ENCODE measurements at places on chromosomes 16 and 17.
A peak's percentile ranks its signal among the peaks of the same experiment; 100 is the strongest.

GRCh38 chr17:43740541-43740940, 18.1 kb downstream of the SOST start:
- DNase-seq = no peak

- DNase-seq = no peak
These were observed 25.0 kb downstream of the MPRIP start for GRCh38 chr17:17067257-17067656.

- no peak for DNase-seq
These were observed 33.4 kb downstream of the TRAF4 start for GRCh38 chr17:28777178-28777577.

GRCh38 chr17:77727037-77727615, 231.4 kb upstream of the TNRC6C start:
- no peak for DNase-seq

- no peak for DNase-seq
These were observed 17.2 kb downstream of the NUDT7 start for GRCh38 chr16:77739559-77739892.

- DNase-seq = no peak
These were observed 19.9 kb upstream of the ZC3H18 start for GRCh38 chr16:88550246-88550661.

DNA sequence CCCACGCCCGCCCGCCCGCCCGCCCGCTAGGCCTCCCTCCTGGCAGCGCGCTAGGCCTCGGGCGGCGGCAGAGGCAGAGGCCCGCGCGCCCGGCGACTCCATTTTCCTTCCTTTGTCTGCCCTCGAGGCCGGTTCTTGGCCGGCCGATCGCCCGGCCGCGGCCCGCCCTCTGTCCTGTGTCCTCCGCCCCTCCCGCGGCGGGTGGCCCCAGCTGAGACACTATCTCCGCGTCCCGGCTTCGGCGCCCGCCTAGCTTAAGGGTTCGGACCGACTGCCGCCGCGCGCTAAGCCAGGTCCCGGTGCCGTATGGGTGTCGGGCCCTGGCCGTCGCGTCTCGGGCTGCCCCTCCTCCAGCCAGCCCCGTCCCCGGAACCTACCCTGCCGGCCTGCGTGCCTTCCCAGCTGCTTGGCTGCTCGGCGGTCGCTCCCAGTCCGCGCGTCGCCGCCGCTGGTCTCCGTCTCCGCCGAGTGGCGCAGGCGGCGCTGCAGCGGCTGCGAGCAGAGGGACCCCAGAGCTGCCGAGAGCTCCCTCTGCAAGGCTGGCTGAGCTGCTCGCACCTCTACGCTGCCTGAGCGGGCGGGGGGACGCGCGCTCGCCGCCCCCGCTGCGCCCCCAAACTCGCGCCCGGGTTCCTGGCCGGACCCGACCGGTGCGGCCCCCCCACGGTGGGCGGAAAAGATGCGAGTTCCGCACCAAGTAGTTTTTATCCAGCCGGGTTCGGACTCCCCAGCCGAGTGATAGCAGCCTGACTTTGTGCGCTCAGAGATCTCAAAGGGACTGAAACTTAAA, 787 bp downstream of the CTCF start:
- no peak for DNase-seq

GRCh38 chr16:8660841-8661301, 13.5 kb upstream of the ABAT start:
- peak; percentile 60 for DNase-seq

GRCh38 chr16:27980076-27980775, 83.3 kb downstream of the GSG1L start:
- no peak for DNase-seq

DNA sequence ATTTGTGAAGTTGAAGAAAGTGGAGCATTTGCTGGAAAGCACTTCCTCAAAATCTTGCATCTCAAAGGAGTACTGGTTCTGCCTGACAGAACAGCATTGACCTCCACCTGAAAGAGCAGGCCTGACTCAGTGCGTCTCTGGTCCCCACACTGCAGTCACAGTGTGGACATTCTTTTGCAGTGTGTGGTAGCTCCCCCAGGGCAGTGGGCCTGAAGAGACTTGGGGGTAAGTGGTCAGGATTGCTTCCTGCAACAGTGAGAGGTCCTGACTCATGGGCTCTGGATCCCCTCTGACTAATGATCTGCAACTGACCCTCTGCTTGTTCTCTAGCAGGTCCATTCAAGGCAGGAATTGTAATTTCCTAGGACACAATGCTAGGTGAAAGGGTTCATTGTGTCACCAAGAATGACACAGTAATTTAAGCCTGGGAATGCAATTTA, 204.9 kb upstream of the KCNJ16 start:
- no peak for DNase-seq

GRCh38 chr16:75495076-75495674, at the start of gene CHST6:
Gene CHST6, minus strand, starts transcription at chr16:75495441. Its CDS starts 15,613 bp downstream, at chr16:75479828.
- DNase-seq = no peak

DNA sequence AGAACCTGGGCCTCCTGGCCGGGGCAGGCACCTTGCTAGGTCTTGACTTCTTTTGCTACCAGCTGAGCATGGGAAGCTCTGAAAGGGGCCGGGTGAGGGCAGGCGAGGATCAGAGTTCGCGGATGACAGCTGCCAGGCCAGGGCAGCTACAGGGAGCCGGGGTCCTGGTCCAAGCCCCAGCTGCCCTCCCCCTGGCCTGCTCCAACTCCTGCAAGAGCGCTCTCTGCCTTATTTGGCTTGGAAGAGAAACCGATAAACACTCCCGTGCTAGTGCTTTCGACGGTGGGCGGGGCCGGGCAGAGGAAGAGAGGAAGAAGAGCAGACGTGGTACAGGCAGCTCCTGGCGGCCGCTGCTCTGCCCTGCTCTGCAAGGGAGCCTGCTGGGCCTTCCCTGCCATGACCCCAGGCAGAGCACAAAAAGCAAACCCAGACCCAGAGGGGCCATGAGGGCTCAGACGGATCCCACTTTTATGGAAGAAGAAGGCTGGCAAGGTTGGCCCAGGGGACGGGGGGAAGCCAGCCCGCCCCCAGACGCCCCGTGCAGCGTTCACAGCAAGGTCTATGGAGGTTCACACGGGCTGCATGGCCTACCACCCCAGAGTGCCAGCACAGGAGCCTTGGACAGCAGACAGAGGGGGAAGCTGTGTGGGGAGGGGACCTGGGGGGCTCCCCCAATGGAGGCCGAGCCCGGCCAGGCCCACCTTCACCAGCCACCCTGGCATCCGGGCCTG, 25.6 kb downstream of the PIEZO1 start:
- no peak for DNase-seq

DNA sequence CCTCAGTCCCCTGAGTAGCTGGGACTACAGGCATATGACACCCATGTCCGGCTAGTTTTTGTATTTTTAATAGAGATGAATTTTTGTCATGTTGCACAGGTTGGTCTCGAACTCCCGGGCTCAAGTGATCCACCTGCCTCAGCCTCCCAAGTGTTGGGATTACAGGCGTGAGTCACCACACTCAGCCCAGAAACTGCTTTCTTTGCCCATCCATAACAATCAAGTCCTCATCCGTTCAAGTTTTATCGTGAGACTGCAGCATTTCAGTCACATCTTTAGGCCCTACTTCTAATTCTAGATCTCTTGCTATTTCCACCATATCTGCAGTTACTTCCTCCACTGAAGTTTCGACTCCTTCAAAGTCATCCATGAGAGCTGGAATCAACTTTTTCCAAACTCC, 6.4 kb downstream of the NPRL3 start:
- no peak for DNase-seq

DNA sequence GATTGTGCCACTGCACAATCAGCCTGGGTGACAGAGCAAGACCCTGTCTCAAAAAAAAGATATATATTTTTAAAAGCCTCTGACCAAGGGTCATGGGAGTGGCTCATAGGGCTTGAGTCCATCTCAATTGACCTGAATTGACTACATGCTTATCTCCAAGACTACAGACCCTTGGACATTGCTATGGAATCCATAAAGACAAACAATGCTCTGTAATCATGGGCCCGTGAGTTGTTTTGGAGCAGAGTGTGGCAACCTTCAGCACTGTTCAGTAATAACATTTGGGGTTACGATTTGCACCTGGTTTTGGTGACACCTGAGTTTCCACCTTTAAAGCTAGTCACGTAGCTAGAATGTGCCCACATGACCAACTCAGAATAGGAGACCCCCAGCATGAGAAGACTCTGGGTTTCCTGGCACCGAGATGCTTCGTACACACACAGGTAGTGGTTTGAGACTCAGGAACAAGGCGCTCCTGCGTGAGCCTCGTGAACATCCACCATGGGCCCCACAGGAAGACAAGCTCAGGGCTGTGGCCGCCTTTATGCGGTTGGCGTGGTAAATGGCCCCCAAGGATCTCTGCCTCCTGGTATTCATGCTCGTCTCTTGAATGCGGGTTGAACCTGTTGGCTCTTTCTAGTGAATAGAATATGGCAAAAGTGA, 66.6 kb upstream of the RPH3AL start:
- DNase-seq = no peak

DNA sequence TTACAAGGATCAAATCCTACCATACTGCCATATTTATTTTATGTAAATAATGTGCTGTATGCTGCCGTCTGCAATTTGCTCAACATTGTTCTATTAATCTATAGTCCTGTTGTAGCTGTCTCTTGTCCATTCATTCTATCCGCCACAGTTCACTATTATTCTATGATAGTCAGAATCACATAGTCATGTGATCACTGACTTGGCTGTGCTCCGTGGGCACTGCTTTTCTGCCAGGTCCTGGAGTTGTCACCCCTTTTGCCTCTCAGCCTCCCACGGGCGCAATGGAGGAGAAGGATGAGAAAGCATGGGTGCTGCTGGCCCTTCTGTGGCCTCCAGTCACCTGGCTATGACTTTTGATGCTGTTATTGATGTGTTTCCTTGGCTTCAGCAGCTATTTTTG, 37.3 kb upstream of the ANKFY1 start:
- DNase-seq = no peak

DNA sequence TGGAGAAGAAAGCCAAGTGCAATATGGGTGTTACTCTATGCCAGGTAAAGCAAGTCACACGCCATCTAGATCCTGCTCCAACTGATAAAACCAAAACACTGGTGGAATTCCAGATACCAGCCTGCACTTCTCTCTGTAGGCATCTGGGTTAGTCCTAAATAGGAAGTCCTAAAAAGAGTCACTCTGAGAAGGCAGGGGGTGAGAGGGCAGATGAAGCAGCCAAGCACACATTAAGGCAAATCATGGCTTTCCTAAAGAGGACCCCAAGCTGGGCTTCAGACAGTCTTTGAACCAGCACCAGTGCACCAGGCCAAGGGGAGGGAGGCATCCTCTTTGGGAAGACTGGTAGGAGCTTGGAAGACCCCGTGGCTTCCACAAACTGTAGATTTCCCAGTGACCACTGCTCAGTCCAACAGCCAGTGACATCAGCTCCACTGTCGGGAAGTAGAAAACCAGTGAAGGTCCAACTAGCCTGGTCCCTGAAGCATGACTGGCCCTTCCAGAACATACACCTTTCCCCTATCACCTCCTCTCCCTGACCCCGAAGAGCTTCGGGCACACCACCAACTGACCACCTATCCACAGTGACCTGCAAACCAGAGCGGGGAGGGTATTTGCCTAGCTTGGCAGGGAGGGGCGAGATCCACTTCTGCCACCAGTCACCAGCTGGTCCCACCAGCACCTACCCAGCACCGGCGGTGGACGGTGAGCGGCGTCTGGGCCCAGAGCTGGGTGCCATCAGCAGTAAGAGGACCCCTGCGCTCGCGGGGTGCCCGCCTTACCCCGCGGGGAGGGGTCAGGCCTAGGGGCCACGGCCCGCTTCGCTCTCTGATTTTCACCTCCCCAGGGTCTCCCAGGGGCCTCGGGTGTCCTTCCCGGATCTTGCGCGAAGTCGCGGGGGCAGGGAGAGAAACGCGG, 1.0 kb downstream of the LITAF start:
- no peak for DNase-seq

DNA sequence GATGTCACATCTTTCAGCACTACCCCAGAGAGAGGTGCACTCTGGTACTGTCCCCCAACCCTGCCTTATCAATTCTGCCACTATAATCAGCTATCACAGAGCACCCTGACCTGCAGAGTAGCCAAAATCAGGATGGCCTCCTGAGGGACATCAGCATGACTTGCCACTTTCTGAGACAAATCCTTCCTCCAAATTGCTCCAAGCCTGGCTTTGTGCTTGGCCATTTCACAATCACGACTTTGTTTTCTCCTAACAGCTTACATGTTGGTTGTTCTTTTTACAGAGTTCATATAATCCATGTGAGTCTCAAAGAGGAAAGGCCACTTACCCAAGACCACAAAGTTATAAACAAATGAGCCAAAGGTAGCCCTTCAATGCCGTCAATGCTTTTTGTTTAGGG, 449.0 kb upstream of the CDH5 start:
- DNase-seq = no peak

GRCh38 chr16:79430191-79430678, 170.3 kb downstream of the MAF start:
- DNase-seq = peak; percentile 20

DNA sequence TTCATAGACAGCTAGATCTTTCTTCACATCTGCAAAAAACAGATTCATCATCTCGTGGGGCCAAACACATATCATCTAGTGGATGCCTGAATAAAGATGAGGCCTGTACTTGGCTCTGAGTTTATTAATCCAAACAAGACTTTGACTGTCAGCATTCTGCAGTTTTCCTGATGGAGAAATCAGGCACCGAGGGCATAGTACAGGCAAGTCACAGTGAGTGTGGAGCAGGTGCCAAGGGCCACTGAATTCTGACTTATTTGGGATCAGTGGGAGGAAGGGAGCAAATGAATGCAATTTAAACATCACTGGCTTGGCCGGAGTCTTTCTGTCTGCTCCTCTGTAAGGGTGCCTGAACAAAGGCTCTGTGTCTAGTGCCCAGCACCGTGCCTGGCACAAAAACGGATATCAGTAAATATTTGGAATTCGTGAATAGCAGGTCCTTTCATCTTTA, 975 bp downstream of the CFAP20 start:
- DNase-seq = no peak

DNA sequence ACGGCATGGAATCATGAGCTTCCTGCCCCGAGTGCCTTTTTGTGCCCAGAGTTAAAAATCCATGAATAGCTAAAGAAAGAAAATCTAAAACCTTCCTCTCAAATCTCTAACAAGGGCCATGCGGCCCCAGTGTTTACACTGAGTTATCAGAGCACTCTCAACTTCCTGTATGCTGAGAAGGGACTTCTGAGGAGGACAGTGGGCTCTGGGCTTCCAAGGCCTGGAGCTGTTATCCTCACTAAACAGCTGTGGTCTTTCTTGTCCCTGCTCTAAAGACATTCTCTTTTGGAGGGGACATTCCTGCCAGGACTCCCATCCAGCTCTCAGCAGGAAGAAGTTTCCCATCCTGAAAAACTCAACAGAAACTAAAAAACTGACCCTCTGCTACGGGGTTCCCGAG, 135.6 kb downstream of the AATF start:
- no peak for DNase-seq

DNA sequence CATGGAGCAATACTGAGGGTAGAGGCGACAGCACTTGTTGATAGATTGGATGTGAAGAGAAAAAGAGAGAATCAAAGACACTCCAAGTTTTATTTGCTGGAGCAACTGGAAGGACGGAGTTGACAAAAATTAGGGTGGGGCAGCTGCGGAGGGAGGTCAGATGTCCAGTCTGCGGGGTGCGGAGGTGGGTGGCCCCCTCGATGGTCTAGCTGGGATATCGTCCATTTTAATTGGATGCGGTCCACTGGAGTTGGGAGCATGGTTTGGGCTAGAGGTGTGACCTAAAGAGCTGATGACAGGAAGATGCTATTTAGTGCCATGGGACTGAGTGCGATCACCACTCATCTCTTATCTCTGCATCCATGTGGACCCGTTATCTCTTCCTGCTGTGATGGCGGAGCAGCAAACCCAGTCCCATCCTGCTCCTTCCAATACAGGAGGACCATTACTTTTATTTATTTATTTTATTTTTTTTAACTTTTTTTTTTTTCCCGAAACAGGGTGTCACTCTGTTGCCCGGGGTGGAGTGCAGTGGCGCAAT, 48.3 kb upstream of the CBX4 start:
- no peak for DNase-seq

- no peak for DNase-seq
These were observed 35.2 kb downstream of the COX4I1 start for GRCh38 chr16:85834741-85835140.

All from NCI-H2081 (cell line).